ENCODE measurements at places on chromosomes 3 and 15. TPM values are rescaled to one million over a fixed set of nuclear protein-coding genes. Genes with fewer than 3 reads are reported as not detected.

The ERC2 gene
- 0.98 TPM for total RNA-seq

The SLC35G2 gene
- total RNA-seq: 0.11 TPM

The ARMC8 gene
- total RNA-seq: 115 TPM

The PRR20G gene
- total RNA-seq: not detected

The GOLGA8M gene
- not detected for total RNA-seq

The ITIH3 gene
- not detected for total RNA-seq

The NRROS gene
- total RNA-seq: not detected

All from placental epithelial cell (primary cell).